ENCODE measurements at places on chromosomes 7 and 10. TPM values are rescaled to one million over a fixed set of nuclear protein-coding genes. Genes with fewer than 3 reads are reported as not detected.

GRCh38 chr7:124812764-124813163, 47.2 kb upstream of the GPR37 start:
- no peak for DNase-seq

GRCh38 chr10:116430288-116430687, 2.6 kb downstream of the PNLIPRP3 start:
- no peak for DNase-seq

GRCh38 chr10:82277591-82277990, 402.6 kb downstream of the NRG3 start:
- DNase-seq = no peak

DNA sequence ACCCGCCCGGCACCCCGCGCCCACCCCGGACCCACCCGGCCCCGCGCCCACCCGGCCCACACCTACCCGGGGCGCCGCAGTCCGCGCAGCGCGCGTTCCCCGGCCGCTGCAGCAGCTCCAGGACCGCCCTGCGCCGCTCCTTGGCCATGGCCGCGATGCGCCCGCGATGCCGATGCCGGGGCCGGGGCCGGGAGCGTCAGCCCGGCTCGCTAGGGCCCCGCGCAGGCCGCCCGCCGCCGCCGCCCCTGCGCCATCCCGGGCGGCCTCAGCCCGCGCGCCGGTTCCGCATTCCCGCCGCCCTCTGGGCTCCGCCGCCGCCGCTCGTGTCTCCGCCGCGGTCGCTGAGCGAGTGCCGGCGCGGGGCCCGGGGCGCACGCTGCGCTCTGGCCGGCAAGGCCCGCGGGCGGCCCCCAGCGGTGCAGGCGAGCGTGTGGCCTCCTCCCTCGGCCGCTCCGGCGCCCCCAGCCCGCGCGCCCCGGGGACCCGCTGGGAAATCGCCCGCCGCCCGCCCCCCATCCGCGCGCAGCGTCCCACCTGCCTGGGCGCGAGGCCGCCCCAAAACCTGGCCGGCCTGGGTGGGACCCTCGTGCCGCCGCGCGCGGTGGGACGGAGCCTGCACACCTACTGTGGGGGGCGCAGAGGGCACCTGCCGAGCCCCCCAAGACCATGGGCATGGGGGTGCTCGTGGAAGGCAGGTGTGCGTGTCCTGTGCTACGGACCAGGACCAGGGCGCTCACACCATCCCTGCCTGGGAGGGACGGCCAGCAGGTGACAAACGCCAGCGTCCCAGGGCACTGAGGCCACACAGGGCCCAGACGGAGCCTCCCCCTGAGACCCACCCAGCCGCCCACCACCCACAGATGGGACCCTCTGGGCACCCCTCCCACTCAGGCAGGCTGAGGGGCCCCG, at the start of gene ADAP1:
Gene ADAP1 (minus strand): TSS at position 351 of the 909 bp plus-strand sequence. CDS start 203 bp downstream, at position 148.
- DNase-seq = peak; percentile 84

- DNase-seq = no peak
Observed at GRCh38 chr10:128420623-128421022, 294.4 kb upstream of the MKI67 start.

DNA sequence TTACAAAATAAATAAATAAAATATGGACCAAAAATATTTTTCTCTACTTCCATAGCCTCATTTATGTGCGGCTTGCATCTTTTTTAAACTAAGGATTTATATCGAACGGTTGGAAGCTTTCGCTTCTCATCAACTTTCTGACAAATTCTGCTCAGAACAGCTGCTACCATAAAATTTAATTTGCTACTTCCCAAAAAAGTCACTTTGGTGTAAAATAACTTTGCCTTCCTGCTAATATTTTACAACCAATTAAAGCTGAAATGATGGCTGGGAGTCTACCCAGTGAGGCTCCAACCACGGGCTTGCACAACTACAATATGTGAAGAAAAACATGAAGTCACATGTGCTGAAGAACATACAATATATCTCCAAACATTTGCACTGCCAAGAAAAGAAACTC, 253.1 kb upstream of the NEBL start:
- no peak for DNase-seq

DNA sequence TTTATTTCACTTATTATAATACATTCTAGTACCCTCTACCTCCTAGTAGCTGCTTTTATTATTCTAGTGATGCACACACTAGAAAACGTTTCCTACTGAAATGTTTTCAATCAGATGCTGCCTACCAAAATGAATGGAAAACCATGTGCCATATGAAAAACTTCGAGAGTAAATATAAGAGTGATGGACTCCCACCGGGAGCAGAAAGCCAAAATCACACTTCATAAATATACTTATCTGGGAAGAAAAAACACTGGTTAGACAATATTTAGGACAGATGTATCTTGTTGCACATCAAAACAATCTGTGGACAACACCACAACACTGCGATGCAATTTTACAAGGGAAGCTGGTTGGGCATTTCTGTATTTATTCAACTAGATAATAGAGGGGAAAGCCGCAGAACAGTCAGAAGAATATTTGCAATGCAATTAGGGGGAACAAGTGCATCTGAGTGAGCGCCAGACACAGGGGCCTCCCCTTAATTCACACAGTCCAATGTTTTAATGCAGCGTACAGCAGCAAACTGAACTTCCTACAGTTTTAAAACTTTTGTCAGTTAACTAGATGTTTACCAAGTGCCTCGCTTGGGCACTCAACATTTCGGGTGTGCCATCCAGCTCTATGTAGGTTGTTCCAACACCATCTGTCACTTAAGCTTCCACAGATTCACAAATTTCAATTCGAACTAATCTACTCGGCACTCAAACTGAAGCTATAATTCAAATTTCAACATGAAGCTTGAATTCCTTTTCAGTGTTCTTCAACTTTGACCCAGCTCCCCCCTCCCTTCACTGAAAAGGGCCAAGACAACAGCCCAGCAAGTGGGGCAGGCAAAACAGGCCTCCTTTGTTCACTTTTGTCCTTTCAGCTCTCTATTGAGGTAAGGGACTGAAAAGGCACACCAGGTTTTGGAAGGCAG, 7.4 kb downstream of the NRCAM start:
- no peak for DNase-seq

DNA sequence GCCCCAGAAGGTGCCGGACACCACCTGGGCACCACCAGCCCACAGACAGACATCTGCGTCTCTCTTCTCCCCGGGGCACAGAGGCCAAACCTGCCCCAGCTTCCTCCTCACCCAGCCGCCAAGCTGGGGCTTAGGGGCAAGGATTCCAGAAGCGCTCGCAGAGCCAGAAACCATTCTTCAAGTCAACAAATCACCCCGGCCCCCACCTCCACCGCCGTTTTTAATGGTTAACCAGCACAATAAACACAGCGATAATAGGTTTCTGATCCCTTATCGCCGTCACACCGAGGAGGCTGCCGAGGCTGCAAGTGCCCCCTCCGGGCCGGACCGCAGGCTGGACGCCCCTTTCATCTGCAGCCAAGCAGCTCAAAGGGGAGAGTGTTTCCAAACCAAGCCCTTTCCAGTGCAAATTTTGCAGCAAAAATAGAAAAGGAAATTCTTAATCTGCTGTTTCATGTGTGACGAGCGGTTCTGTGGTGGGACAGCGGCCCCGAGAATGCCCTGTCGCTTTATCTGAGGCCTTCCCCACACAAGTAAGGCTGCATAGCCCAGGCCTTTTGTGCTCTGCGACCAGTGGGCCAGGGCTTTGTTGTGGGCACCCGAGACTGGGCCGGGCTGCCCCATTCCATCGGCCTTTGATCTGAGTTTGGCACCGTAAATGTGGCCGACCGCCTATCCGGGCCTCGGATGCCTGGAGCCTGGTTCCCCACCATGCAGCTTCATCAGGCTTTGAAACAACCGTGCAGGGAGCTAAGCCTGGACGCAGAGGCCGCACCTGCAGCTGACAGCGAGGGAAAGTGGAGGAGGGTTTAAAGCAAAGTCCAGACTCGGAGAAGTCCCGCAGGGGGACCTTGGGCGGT, 83.2 kb downstream of the FOXL3 start:
- DNase-seq = no peak

- DNase-seq = peak; percentile 66
Observed at GRCh38 chr10:73906524-73907447, 4.1 kb upstream of the PLAU start.

DNA sequence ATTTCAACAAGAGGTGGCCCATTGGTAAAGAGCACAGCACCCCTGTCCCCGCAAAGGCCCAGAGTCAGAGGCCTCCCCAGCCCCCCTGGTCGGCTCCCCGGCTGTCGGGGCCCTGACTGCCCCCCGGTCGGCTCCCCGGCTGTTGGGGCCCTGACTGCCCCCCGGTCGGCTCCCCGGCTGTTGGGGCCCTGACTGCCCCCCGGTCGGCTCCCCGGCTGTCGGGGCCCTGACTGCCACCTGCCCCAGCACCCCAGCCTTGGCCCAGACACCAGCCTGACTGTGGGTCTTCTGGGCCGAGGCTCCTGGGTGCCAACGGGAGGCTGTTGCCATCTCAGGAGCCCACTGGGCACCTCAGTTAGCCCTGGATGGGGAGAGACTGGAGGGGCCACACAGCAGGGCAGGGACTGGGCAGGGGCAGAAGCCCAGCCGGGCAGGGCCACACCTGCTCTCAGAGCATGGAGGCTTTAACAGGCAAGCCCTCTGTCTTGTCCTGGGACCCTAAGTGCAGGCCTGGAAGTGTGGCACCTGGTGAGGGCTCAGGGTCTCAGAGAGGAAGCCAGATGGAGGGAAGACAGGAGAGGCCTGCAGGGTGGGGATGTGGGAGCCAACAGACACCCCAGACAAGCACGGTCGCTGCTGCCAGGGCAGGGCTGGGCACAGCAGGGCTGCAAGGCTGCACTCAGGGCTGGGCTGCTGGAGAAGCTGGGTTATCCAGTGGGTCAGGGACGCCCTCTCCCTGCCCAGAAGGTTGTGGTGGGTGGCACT, 56.5 kb downstream of the JAKMIP3 start:
- DNase-seq = no peak

DNA sequence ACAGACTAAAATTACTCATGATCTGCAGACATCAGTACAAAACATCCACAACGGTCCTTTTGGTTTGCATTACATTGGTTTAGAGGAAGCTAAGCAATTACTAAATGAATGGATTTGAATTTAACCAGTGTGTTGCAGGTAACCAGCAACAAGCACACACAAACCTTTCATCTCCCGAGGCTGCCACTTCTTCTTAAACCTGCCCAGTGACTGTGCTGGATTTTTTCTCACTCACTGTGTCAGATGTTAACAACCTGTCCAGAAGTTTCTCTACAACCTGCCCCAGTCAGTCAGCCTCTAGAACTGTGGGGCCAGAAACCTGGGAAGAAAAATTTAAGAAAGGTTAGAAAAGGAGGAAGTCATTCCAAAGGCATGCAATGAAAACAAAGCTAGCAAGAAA, 2.4 kb upstream of the MEOX2 start:
- no peak for DNase-seq

- no peak for DNase-seq
Observed at GRCh38 chr10:60473557-60473956, 83.9 kb upstream of the ANK3 start.

DNA sequence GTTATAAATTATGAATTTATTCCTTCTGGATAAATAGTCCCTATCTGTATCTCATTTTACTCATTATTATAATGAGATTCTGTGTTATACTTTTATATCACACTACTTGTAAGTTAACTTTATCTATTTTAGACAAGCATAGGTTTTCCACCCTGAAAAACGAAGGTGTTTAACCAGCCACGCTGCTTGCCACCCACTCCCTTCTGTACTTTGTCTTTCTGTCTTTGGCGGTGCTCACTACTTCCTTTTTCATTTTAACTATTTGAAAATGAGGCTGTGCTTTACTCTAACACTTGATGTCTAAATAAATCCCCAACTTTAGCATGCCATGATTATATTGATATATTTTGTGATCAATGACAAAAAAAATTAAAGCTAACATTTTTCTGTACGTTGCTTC, 952.9 kb downstream of the DNAJB9 start:
- no peak for DNase-seq

GRCh38 chr7:148819697-148820360, 64.3 kb downstream of the EZH2 start:
- DNase-seq = no peak

DNA sequence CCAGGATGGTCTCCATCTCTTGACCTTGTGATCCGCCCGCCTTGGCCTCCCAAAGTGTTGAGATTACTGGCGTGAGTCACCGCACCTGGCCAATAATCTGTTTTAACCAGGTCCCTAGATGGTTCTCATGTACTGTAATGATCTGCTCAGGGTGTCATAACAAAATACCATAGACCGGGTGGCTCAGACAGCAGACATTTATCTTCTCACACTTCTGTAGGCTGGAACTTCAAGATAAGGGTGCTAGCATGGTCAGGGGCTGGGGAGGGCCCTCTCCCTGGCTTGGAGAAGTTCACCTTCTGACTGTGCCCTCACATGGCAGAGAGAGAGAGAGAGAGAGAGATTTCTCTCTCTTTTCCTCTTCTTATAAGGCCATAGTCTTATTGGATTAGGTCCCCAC, 279.4 kb upstream of the LYZL1 start:
- DNase-seq = no peak

- DNase-seq = no peak
Observed at GRCh38 chr10:43365001-43365400, 6.4 kb upstream of the FXYD4 start.

- no peak for DNase-seq
Observed at GRCh38 chr7:99123571-99124033, 20.3 kb downstream of the SMURF1 start.

GRCh38 chr10:34912771-34913170, 97.7 kb upstream of the PARD3 start:
- DNase-seq = no peak

DNA sequence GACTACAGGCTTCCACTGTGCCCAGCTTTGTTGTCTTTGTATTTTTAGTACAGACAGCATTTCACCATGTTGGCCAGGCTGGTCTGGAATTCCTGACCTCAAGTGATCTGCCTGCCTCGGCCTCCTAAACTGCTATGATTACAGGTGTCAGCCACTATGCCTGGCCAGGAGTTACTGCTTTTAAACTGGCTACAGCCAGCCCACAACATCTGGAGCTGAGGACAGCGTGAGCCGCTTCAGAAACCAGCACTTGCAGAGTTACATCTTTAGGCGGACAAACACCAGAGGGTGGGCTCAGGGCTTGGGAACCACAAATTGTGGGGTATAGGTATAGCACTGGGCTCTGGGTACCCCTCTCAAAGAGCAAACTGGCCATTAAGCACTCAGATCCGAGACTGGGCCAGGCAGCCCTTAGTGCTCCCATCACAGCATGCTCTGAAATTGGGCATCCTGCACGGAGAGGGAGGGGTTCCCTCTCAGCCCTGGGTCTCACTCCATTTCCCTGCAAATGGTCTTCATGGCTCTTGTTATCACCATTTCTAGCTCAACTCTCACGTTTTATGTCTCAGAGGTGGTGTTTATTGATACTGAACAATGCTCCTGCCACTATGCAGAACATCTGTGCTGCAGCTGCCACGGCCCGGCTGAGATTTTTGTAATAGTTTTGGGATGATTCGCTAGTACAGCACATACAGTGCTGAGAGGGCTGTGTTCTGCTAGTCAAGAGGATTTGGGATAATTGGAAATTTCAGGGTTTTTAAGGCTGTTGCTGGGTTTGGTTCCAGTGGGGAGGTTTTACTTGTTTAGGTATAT, 146.4 kb upstream of the LYZL2 start:
- DNase-seq = no peak

GRCh38 chr10:102596506-102596971, 47.7 kb upstream of the TRIM8 start:
- peak; percentile 66 for DNase-seq

Gene TBL2
- total RNA-seq = 44.9 TPM

Gene GSTO2
- total RNA-seq = 15.5 TPM

Gene GBX1
- total RNA-seq = not detected

Gene ARHGEF5
- total RNA-seq = 76.5 TPM

Gene HMX2
- not detected for total RNA-seq

Gene ARL5B
- 19.6 TPM for total RNA-seq

Gene SPDYE9
- total RNA-seq = not detected

Gene CELF2
- 110 TPM for total RNA-seq

Gene VTI1A
- total RNA-seq = 136 TPM

Gene SLC13A1
- 26.2 TPM for total RNA-seq

Gene OR2A1
- not detected for total RNA-seq

Gene IFIT1B
- total RNA-seq = not detected

Gene CHAT
- 2.1 TPM for total RNA-seq
